Head of caudate nucleus (tissue), 42 donors: ENCODE measurements at places on chromosomes 3 and 15.

- DNase-seq, result no peak
Observed at GRCh38 chr15:63089260-63090043, 32.2 kb upstream of the LACTB start.

DNA sequence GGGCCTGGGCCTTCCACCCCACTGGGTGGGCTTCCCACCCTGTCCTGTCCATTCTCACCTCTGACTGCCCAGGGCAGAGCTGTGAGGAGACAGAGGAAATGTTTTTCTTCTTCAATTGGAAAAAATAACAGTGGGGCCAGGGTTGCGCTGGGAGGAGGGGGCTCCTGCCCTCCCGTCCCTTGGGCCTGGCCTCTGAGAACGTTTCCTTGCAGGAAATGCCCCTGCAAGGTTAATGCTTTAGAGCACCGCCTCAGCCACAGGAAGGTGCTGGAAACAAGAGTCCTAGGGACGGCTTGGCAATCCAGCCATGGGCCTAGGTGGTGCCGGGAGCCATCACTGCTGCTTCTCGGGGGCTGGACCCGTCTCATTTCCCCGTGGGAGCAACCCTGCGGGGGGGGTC, 3.8 kb upstream of the PLXND1 start:
- DNase-seq, result no peak

- DNase-seq, result no peak
Observed at GRCh38 chr3:193347521-193348501, 30.7 kb downstream of the ATP13A5 start.

- DNase-seq, result no peak
Observed at GRCh38 chr3:145557405-145557804, 603.6 kb downstream of the PLOD2 start.

DNA sequence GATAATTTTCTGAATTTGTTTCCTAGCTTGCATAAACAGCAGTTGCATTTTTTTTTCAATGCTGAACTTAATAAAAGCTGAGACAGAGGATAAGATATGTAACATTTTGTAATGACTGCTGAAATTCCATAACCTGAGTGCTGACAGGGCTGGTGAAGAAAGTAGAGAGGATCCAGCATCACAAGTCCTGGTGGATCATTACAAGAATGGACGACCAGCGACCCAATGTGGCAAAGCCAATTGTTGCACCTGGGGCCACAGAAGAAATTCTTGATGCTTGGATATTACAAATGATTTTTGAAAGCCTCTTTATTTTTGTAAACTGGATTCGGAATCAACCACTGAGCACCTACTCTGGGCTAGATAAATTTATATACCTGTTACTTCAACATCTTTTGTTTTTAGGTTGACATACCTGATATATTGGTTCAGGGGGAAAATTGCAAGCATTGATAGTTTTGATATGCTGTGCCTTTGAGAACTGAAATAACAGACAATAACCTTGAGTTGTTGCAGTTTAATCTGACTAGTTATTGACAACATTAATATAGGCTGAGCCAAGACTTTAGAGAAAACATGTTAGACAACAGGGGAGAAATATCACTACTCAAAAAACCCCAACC, 3.9 kb upstream of the ACTL6A start:
- DNase-seq, result peak; percentile 77

- DNase-seq, result no peak
Observed at GRCh38 chr3:9384141-9384828, 13.1 kb upstream of the SETD5 start.

DNA sequence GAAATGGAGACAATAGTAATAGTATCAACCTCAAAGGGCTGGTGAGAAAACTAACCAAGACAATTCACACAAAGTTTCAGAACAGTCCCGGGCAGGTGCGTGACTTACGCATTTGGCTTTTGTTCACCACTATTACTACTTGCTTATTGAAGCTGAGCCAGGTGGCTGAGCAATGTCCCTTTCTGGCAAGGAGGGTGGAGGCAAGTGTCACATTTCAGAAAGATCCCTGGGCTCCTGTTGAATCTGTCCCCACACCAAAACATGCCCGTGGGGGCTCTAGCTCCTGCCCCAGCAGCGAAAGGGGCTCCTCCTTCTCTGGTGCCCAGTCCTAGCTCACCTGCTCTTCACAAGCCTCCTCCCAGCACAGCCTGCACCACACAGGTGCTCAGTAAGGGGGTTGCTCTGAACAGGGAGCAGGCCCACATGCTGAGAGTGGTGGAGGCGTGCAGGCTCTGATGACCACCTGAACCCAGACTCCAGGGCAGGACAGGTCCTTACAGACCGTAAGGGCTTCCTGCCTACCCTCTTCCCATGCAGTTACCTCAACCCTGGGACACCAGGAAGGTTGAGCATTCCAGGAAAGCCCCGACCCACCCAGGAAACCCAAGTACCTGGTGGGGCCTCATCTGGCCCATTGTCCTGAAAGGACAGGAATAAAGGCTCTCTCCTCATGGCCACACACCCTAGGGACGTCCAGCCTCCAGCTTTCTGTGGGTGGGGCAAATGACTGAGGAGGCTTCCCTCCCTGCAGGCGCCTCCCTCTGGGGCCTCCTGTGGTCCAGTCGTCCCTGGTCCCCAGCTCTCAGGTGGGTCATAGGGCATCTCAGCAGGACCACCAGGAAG, 32.6 kb downstream of the SEMA7A start:
- no peak for DNase-seq

DNA sequence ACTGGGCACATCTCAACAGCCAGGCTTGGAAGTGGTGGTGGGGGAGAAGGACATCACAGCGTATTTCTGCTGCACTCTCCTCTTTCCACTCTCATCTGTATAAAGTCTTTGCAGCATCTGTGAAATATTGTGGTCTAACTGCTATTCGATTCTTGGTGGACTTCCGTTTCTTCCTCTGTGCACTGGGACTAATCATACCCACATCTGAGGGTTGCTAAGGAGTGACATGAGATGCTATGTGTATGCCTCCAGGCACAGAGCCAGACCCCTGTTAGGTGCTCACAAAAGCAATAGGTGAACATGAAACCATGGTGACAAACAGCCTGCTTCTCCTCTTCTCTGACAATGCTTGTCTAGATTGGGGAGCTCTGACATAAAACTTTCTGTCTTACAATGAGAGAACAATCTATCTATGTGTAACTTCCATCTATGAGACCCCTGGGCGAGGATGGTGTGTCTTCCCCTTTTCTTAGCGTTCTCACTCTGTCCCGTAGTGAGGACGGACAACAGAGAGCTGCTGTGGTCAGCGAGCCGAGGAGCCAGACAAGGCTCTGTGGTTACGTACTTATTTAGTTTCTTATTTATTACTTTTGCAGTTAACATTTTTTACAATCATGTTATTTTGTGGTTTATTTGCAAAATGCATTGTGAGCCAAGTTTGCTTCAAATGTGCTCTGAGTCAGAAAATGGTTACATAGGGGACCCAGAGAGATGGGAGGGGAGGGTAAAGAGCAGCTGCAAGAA, 196.7 kb upstream of the TPRG1 start:
- no peak for DNase-seq

GRCh38 chr3:50661321-50661837, 13.3 kb upstream of the DOCK3 start:
- no peak for DNase-seq

DNA sequence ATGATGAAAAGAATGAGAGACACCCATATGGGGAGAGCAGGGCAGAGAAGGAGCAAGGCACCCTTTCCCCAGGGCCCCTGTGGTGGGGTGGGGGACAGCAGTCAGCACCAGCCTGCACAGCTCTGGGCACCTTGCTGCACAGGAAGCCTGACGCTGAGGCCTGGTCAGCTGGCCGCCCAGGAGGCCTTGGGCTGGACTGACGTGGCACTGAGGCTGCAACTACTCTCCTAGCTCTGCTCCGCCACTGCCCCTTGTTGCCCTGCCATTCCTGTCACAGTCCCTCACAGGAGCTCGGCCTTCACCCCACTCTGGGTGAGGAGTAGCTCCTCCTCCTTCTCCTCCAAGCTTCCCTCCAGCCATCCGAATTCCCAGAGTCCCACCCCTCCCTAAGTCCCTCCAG, 99.7 kb downstream of the CPN2 start:
- DNase-seq, result no peak

DNA sequence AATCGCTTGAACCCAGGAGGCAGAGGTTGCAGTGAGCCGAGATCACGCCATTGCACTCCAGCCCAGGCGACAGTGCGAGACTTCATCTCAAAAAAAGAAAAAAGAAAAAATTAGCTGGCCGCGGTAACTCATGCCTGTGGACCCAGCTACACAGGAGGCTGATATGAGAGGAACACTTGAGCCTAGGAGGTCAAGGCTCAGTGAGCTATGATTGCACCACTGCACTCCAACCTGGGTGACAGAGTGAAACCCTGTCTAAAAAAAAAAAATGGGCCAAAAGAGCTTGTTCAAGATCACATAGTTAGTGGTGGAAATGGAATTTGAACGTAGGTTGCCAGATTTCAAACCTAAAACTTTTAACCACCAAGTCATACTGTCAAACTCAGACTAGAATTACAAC, 46.2 kb upstream of the PPP4R2 start:
- no peak for DNase-seq

DNA sequence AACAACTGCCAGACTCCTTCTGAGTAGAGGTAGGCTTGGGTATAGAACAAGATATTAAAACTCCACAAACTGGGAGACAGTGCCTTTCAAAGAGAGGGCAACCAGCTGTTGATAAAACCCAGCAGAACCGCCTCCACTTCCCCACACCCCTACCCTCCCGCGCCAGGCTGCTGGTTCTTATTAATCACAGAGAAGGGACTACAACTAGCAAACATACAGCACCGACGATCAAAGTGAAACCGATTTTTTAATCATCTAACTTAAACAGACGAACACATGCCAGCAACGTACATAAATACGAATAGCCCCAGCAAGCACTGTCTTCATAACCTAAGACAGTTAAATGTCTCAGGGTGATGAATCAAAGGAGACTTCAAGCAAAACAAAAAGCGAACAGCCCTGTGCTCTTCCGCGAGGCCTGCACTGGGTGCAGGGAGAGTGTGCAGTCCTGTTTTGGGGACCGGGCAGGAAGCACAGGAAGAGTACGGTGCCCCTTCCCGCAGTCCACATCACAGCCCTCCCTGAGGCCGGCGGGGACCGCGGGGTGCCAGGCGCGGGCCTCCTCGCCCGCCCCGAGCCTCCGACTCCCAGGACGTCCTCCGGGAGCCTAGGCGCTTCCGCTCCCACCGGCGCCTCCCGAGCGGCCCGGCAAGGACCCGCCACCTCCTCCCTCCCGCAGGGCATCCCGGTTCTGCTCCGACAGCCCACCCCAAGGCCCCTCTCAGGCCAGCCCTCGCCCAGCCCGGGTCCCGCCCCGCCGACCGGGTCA, 75.1 kb upstream of the VGLL4 start:
- peak; percentile 38 for DNase-seq

DNA sequence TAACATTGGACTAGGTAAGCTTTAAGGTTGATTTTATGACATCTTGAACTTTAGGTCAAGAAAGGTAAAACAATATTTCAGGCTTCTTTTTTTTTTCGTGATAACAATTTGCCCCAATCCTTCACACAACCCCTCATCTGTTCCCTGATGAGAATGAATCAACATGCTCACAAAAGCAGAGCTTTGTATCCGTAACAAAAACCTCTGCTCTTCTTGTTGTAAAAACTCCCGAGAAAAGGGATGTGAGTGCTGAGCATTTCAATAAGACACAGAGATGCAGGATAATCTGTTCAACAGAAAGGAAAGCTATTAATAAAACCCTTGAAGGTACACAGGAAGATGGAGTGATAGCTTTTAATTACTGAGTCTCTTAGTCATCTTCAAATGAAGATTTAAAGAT, 94.3 kb downstream of the RAD18 start:
- DNase-seq, result no peak

GRCh38 chr15:37701230-37701629, 233.2 kb upstream of the TMCO5A start:
- DNase-seq, result no peak

DNA sequence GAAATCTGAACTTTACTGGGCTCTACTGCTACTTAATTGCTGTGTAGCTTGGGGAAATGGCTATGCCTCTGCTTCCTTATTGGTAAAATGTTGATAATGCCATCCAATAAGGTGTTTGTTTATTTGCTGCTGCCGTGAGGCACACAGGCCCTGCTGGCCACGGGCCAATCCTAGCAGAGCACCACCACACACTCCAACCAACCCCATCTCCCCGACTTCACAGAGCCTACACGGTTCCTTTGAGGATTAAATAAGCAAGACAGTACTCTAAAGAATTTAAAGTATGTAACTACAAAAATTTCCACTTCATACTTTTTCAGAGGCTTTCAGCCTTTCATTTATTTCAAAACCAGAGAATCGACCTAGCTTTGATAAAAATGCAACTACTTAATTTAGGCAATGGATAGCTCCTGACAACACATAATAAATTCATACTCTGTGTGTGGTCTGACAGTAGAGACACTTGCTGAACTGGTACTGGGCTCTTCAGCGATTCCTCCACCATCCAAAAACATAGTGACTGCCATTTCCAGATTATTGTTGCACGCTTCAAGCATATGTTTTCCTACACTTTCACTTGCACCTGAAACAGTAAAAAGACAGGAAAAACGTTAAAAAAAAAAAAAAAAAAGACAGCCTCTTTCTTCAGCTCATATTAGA, 25.3 kb downstream of the UBXN7 start:
- DNase-seq, result no peak

DNA sequence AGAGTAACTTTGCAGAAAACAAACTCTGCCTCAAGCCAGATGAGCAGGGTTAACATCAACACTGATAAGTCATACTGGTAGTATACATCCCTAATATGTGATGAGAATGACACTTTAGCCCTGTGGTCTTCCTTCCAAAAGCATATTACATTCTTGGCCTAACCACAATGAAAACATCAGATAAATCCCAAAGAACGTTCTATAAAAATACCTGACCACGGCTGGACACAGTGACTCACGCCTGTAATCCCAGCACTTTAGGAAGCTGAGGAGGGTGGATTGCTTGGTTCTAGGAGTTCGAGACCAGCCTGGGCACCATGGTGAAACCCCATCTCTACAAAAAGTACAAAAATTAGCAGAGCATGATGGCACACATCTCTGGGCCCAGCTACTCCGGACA, 4.7 kb downstream of the TMCC1 start:
- DNase-seq, result no peak

DNA sequence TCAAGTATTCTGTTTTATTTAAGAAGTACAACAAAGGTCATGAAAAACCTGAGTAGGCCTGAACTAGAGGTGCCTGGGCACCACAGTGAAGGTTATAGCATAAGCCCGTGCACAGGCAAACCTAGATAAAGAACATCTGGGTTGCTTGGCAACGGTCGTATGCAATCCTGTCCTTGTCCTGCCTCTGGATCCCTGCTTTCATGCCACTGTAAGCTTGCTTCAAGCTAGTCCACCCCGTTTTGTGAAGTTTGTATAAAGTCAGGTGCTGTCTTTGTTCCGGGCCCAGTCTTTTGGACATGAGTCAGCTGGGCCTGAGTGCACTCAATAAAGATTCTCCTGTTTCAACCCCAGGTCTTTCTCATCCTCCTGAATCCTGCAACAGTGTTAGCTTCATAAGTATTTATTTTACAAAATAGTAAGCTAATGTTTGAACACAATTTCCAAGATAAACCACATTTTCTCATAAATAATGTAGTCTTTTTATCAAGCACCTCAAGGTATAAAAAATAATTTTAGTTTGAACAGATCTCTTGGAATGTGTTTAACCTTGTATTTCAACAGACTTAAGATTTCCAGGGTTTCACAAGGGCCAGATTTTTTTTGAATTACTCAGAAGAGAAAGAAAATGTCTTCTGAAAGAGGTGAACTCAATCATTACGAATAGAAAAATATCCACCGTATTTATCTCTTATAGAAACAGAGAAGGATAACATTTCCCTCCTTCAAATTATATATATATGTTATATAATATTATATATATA, 14.3 kb upstream of the SLC9C1 start:
- no peak for DNase-seq

- DNase-seq, result no peak
Observed at GRCh38 chr3:194615226-194615625, 18.0 kb downstream of the TMEM44 start.

- peak; percentile 66 for DNase-seq
Observed at GRCh38 chr3:72245183-72245811, 460.3 kb upstream of the PROK2 start.
